Stimulated activated CD8-positive, alpha-beta memory T cell treated with anti-CD3 and anti-CD28 coated beads, Interleukin-4, amount 100 ng/mL, for 1 hour (primary cell): ENCODE measurements at places on chromosomes 12 and 14.
A peak's percentile ranks its signal among the peaks of the same experiment; 100 is the strongest.

DNA sequence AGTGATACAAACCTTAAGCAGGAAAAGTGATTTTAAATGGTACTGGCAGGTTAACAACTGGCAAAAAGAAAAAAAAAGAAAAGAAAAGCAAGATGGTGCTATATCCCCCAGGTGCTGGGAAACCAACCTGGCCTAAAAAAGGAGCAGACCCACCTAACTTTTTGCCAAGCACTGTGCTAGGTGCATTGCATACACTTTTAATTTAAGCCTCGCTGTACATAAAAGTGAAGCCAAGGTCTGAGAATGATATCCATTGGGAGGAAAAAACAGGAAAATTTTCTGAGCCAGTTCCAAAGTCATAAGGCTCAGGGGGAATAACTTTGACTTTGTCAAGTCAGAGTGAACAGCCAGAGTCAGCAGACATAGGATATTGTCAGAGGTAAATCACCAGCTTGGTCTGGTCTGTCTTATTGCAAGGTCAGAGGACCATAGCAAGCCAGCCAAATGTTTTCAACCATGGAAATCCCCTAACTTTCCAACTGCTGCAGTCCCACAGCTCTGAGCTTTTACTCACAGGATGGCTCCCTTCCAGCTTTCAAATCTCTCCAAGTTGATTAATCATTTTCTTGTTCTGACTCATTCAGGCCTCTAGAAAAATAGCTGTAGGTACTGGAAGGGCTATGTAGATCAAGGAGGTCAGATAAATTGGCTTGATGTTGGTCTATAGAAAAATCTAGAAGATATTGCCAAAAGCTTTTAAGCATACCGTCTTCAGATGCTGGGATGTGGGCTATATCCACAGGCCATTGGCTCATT, 412.9 kb downstream of the RAD51B start:
- DNase-seq, result no peak

- no peak for DNase-seq
Measured at GRCh38 chr14:78359581-78359980, 189.4 kb downstream of the NRXN3 start.

- no peak for DNase-seq
Measured at GRCh38 chr12:123767613-123768012, 5.5 kb downstream of the DNAH10 start.

DNA sequence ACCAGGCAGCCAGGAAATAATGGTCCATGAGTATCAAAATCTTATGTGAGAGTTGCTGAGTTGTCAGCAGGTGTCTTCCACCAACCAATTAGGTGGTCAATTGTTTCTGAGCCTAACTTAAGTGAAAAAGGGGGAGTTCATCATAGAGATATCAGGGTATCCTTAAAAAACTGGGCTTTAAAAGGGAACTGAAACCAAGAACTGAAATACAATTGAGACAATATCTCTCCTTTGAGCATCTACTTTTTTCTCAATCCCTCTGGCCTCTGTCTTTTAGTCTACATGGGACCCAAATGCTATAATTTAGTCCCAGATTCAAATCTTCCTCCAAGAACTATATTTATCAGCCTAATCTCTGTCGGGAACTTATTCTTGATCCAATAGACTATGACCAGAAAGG, 201.0 kb downstream of the BTG1 start:
- no peak for DNase-seq

- DNase-seq, result no peak
Measured at GRCh38 chr14:60300019-60300418, 51.0 kb downstream of the PPM1A start.

- no peak for DNase-seq
Measured at GRCh38 chr12:19251481-19252132, 122.1 kb downstream of the PLEKHA5 start.

GRCh38 chr12:2696136-2696535, 98.6 kb upstream of the FKBP4 start:
- DNase-seq, result no peak

- DNase-seq, result no peak
Measured at GRCh38 chr14:54314365-54315104, 82.3 kb upstream of the CDKN3 start.

DNA sequence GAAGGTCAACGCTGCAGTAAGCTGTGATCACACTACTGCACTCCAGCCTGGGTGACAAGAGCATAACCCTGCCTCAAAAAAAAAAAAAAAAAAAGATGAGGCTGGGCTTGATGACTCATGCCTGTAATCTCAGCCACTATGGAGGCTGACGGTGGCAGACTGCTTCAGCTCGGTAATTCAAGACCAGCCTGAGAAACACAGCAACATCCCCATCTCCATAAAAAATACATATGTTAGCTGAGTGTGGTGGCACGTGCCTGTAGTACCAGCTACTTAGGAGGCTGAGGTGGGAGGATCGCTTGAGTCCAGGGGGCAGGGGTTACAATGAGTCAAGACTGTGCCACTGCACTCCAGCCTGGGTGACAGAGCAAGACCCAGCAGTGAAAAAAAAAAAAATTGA, 50.4 kb downstream of the GXYLT1 start:
- no peak for DNase-seq

DNA sequence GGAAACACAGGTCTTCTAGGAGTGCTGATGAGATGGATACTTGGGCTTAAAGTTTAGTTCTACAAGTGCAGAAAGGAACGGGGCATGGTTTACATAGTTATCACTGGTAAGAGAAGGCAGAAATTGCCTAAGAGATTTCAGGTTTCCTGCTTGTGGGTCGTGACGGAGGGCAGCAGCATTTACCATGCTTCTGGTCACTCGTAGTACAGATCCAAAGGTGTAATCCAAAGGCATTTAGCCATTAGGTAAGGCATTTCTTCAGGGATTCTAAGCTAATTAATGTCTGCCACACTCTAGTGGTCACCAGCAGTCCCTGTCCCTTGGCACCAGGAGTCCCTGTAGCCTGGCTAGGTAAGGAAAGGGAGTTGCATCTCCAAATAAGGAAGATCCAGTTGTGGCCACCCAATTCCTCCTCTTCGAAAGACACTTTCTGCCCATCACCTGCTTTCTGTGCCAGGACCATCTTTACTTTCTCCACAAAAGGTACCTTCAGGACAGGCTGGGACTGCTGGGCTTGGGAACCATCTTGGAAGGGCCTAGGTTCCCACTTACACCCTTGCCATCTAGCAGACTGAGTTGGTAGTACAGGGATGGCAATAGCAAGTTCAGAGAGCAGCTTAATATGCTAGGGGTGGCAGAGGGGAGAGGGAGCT, 1.5 kb downstream of the GSTZ1 start:
- DNase-seq, result no peak

- no peak for DNase-seq
Measured at GRCh38 chr12:124947561-124948398, 33.3 kb upstream of the UBC start.

DNA sequence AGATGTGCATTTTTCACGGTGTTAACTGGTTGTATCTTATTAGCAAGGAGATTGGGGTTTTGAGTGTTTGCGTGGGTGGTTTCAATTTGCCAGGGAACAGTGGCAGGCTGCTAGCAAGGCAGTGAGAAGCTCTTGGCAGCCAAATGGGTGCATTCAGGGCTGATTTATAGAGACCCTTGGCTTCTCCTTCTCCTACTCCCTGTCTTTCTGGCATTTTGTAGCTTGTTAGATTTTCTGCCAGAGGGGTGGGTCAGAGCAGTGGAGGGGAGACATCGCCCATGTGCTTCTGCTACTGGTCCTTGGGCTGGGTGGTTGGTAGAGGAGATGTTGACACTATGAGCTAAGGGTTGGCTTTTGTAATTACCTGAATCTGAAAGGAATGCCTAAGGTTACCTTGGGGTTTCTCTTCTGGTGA, 9.6 kb downstream of the CALM1 start:
- DNase-seq, result no peak

GRCh38 chr14:77032844-77033621, 4.5 kb upstream of the IRF2BPL start:
- peak; percentile 61 for DNase-seq

DNA sequence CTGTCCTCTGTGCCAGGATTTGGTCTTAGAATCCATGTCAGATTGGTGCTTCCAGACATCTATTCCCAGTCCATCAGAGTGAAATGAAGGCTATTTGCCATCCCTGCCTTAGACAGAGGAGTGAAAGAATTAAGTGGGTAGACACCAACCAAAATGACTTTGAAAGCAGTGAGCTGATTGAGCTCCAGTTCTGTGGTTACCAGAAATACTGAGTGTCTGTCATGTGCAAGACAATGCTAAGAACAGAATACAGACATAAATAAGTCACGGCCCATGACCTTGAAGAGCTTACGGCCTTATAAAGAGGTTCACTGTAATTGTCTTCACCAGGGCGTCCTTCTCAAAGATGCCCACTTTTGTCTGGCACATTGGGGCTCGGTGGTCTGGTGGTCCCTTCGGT, 21.6 kb upstream of the MANSC4 start:
- no peak for DNase-seq

DNA sequence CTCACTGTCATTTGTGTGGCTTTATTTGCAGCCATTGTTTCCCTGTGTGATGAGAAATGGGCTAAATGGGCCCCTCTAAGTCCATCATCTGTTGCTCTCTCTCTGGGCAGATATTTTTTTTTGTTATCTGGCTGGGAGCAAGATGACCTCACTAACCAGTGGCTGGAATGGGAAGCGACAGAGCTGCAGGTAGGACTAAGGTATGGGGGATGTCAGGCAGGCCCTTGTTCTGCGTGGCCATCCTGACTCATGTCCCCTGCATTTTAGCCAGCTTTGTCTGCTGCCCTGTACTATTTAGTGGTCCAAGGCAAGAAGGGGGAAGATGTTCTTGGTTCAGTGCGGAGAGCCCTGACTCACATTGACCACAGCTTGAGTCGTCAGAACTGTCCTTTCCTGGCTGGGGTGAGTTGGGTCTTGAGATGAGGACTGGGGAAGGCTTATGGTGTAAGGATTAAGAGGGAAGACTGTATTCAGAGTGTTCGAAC, 1.3 kb downstream of the MARS1 start:
- no peak for DNase-seq

DNA sequence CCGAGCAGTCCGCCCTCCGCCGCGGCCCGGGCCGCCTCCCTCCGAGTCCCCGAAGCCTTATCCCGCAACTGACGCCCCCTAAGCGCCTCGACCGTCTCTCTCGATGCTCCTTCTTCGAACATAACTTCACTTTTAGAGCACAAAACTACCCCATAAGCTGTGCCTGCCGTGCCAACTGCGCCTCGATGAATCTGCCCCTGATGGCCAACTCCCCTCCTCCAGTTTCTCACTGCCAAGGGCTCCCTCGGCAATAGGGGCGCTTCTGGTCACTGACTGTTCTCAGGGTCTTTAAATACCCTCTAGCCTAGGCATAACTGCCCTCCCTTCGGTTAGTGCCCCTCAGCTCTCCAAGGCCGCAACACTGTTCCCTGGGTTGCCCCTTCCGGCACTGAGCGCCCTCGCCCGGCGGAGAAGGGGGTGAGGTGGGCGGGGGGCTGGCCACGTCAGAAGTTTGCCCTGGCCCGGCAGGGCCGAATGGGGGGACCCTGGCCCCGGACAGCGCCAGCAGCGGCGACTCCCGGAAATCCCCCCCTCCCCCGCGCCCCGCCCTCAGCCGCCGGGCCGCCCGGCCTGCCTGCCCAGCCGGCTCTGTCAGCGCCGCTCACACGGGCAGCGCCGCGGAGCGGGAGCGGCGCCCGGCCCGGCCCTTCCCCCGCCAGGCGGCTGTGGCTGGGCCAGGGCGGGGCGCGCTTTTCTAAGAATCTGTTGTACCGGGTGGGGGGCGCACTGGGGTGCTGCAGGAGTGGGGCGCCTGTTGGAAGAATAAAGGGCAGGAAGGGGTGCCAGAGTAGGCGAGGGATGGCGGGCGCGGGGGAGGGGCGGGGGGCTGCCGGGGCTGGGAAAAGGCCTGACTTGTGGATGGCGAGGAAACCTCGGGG, 10.6 kb downstream of the RARG start:
- no peak for DNase-seq

DNA sequence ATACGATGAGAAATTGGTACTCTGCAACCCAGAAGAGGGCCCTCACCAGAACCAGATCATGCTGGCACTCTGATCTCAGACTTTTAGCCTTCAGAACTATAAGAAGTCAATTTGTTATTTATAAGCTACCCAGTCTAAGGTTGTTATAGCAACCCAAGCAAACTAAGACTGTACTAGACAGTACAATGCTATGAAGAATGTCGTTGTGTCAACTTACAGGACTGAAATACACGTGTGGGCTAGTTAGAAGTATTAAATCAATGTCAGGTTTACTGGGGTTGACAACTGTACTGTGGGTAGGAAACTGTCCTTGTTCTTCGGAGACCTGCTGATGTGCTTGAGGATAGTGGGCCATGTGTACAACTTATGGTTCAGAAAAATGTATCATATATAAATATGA, 19.7 kb downstream of the DUSP16 start:
- no peak for DNase-seq

- DNase-seq, result no peak
Measured at GRCh38 chr12:6612247-6612646, 5.1 kb upstream of the CHD4 start.

DNA sequence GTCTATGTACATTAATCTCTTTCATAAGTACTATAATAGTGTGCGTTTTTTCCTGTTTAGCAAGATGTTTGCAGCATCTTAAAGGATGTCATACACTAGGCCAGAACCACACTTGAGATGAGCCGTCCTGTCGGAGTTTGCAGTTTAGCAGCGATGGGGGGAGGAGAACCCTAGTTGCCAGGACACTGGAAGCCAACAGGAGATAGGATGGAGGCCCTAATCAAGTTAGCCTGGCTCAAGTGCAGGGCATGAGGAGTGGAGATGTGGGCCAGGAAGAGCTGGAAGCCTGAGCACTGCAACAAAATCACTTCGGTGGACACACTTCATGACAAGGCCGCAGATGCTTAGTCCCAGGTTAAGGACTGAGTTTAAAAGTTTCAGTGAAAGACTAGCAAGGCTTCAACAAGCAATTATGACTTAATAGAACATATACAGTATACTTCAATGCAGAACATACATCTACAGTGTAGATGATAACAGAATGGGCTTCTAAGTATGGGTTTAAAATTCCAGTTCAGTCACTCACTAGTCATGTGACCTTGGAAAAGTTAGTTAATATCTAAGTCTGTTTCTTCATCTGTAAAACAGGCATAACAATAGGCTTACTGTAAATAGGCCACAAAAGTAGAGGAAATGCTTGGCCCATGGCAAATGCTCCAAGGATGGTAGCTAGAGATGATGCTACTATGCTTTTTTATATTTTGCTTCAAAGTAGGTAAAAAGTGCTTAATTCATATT, 77.1 kb downstream of the PTPN21 start:
- no peak for DNase-seq

DNA sequence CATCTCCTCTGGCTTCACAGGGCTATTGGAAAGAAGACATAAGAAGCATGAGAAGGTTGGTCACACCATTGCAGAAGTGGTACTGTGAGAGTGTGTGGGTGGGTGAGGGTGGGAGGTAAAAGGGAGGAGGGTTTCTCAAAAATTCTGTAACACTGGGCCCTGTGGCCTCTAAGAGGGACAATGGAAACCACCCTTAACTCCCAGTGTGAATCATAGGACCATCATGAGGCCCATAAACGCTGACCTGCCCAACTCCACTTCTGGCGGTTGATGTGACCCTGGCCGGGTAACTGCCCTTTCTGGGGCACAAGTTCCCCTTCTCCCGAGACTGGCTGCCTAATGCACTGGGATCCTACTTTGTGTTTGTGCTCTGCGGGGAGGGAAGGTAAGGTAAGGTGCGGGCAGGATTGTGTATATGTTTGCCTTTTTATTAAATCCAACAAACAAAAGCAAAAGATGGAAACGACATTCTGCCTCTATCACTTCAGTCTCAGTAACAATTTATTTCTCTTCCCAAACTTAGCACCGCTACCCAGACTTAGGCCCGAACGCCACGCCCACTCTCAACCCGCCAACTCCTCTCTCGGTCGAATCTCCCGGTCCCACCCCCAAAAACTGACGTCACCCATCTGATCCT, 551 bp downstream of the METTL1 start:
- no peak for DNase-seq
